Stimulated activated CD4-positive, alpha-beta T cell treated with anti-CD3 and anti-CD28 coated beads, TNF-alpha, amount 100 ng/mL, for 24 hours (primary cell): ENCODE measurements at places on chromosomes 4 and X.

GRCh38 chrX:9911487-9911886 lies 55.7 kb upstream of the CLDN34 start:
- no peak for DNase-seq

DNA sequence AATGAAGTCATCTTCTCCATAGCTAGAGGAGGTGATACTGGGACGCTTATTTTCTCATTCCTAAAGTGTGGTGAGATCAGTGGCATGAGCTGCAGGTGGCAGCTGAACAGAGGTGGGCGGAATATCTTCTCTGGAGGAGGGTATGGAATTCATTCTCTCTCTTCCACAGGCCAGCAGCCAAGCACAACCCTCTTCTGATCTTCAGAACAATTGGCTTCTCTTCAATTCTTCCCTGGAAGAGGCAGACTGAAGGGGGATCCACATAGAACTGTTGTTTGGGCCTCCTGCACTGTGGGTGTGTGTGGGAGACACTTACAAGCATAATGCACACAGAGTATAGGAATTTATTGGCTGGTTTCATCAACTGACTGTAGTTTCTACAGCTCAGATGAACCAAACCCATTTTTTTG lies 180.4 kb upstream of the RASGEF1B start:
- peak; percentile 20 for DNase-seq

- no peak for DNase-seq
Observed at GRCh38 chr4:168634276-168634802, 137.5 kb downstream of the PALLD start.

GRCh38 chrX:37809970-37810369 lies 30.1 kb downstream of the CYBB start:
- no peak for DNase-seq

GRCh38 chr4:8721621-8722020 lies 129.1 kb downstream of the CPZ start:
- DNase-seq, result no peak

DNA sequence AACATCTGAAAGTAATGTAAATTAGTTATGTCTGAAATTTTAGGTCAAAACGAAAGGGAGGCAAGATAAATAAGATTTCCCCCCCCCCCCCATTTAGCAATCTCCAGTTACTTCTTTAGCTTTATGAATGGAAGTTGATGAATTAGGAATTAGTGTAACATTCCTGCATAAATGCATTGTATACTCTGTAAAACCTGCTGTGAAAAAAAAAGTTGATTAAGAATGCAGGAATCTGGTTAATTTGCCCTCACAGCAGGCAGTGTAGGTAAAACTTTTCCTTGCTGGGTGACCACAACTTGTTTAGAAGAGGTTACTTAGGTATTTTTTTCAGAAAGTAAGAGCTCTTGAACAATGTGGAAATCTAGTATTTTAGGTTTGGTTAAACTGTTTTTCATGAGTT lies 15.3 kb downstream of the LARP7 start:
- no peak for DNase-seq

- DNase-seq, result no peak
Observed at GRCh38 chrX:150548251-150548650, 20.2 kb upstream of the MTM1 start.
